ENCODE measurements at places on chromosomes 13 and 19. TPM values are rescaled to one million over a fixed set of nuclear protein-coding genes. Genes with fewer than 3 reads are reported as not detected.

The ADGRE2 gene
- under 0.01 TPM for total RNA-seq

The SHISA2 gene
- total RNA-seq = 10.1 TPM

The KRTDAP gene
- total RNA-seq = 0.49 TPM

The SPACA6 gene
- total RNA-seq = 2.7 TPM

The ACP7 gene
- not detected for total RNA-seq

The CGB7 gene
- total RNA-seq = not detected

The DACT3 gene
- 14.5 TPM for total RNA-seq

The NPHS1 gene
- total RNA-seq = 0.25 TPM

The DNAJC15 gene
- total RNA-seq = 14.5 TPM

The ALG5 gene
- total RNA-seq = 14.8 TPM

The NXNL1 gene
- not detected for total RNA-seq

The ZNF90 gene
- 3.0 TPM for total RNA-seq

The TBXA2R gene
- total RNA-seq = 0.25 TPM

The KLHL1 gene
- total RNA-seq = 69.3 TPM

The PSPN gene
- total RNA-seq = 3.0 TPM

The C1QTNF9B gene
- total RNA-seq = not detected

The STOML3 gene
- total RNA-seq = 0.25 TPM

The MAST1 gene
- total RNA-seq = 67.4 TPM

The ANGPTL8 gene
- not detected for total RNA-seq

The SGCG gene
- total RNA-seq = 0.74 TPM

The SETDB2 gene
- 14.0 TPM for total RNA-seq

The LYPD5 gene
- 2.7 TPM for total RNA-seq

The FCGBP gene
- total RNA-seq = 2.5 TPM

The CCL25 gene
- total RNA-seq = 0.25 TPM

The C19orf18 gene
- 0.25 TPM for total RNA-seq

The KCNK6 gene
- total RNA-seq = 0.25 TPM

The PDX1 gene
- not detected for total RNA-seq

The MEDAG gene
- total RNA-seq = 0.49 TPM

The GRK1 gene
- 1.2 TPM for total RNA-seq

The PRR36 gene
- 7.4 TPM for total RNA-seq

The ZNF416 gene
- total RNA-seq = 7.4 TPM

The LILRA6 gene
- total RNA-seq = under 0.01 TPM

The ZNF583 gene
- 25.1 TPM for total RNA-seq

The CEACAM1 gene
- total RNA-seq = not detected

The C2CD4C gene
- 16.0 TPM for total RNA-seq

The SELENOV gene
- total RNA-seq = not detected

The POGLUT2 gene
- 7.9 TPM for total RNA-seq
